ENCODE measurements at places on chromosomes 1 and 21.

DNA sequence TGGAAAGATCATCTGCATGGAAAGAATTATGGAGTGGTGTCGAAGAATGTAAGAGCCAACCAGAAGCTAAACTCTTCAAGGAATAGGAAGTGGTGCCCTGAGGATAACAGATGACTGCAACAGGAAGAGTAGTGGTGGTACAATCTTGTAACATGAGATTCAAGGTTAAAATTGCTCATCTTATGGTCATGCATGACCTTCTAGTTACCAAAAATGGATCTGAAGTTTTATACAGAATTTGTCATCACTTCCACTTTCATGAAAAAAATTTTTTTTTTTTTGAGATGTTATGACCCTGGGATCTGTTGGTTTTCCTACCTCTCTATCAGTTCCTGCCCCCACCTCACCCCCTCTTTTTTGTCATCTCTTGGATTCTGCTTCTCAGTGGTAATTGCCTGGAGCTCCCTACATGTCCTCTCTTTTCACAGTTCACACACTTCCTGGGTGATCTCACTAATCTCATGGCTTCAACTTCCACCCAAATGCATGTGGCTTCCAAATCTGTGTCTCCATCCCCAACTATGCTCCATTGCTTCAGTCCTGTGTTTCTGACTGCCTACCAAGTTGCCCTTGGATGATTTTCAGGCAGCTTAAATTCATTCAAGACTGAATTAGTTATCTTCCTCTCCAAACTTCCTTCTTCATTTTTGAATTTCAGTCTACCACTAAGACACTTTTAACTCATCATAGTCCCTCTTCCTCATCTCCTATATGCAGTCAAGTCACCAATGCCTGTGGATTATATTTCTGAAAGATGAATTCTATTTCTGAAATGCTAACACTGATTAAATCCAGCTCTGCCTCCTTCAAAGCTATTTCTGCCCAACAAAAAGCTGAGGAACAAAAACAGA, 48.4 kb downstream of the SLAMF6 start:
- DNase-seq = no peak

DNA sequence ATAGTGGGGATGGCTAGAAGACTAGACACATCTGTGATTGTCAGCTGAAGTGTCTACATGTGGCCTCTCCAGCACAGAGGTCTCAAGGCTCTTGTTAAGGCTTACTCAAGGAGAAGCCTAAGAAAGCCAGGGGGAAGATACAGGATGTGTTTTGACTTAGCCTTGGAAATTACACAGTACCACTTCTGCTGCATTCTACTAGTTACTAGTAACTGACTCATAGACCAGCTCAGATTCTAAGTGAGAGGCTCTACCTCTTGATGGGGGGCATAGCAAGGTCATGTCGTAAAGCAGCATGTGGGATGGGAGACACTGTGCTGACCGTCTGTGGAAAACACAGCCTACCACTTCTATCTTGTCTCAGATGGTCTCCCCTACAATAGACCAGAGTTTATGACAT, 99.5 kb downstream of the UBE2U start:
- no peak for DNase-seq

DNA sequence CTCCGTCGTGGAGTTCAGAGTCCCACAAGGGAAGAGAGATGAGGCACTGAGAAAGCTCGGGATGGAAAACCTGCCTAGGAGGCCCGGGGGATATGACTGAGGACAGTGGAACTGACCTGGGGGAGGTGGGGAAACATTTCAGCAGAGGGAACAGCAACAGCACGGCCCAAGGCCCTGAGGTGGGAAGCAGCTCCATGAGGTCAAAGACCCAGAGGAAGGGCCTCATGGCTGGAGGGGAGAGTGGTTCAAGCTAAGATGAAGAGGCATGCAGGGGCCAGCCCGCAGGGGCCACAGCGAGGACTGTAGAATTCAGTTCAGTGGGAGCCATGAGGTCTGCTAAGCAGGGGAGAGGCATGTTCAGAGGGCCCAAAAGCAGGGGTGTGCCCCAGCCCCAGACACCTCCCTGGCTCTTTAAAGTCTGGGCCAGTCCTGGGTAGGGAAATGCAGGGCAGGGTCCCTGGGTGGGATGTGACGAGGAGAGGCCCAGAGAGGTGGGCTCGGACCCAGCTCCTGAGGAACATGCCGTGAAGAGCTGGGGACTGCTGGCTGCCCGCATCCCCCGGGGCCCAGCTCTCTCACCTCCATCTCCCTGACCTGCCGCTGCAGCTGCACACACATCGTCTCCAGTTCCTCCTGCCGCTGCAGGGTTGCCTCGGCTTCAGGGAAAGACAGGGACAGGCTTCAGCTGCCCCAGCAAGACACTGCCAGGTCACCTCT, 9.9 kb downstream of the UBXN11 start:
- DNase-seq = peak; percentile 83

DNA sequence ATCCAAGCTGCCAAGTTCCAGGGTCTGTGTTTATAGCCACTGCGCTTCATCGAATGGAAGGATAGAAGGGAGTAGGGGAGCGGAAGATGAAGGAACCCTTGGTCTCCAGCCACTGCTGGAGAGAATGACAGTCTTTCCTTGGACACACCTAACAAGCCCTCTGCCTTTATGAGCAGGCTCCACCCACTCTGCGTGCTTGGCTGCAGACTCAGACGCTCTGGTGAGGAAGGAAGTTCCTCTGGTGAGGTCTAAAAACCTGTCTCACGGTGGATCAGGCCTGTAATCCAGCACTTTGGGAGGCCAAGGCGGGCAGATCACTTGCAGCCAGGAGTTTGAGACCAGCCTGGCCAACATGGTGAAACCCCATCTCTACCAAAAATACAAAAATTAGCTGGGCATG, 55.4 kb downstream of the MATN1 start:
- DNase-seq = peak; percentile 1

DNA sequence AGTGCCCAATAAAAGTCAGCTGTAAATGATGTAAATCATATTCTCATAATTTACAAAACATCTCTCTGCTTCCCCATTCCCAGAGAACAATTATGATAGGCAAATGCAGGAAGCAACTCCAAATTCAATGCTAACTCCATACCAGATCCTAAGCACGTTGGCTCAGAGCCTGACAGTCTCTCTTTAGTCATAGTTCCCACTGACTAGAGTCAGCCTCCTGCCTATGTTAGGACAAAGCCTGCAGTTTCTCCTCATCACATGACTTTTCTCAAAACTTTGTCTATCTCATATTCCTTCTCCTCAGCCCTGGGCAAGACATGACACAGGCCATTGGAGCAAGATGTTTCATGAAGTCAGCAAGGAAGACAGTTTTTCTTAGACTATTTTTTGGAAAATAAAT, 101.5 kb upstream of the COL24A1 start:
- no peak for DNase-seq

GRCh38 chr1:61268546-61269240, 186.3 kb downstream of the NFIA start:
- no peak for DNase-seq

DNA sequence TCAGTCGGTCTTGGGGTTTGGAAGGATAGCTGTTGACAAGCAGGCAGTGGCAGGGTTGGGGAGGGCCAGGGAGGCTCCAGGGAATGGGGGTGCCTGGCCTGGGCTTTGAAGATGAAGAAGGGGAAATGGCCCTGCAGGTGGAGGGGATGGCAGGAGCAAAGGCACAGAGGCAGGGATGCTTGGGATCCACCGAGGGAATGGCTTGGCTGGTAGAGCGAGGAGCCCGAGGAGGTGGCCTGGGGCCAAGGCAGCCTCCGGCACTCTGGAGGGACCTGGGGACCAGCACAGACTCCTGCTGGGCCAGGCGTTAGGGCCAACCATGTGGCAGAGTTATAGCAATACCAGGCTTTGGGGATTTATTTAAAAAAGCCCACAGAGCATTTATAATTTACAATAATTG, 62.9 kb upstream of the EDN2 start:
- DNase-seq = no peak
